GF-D8 (cell line): ENCODE measurements at places on chromosomes 7 and 10.

DNA sequence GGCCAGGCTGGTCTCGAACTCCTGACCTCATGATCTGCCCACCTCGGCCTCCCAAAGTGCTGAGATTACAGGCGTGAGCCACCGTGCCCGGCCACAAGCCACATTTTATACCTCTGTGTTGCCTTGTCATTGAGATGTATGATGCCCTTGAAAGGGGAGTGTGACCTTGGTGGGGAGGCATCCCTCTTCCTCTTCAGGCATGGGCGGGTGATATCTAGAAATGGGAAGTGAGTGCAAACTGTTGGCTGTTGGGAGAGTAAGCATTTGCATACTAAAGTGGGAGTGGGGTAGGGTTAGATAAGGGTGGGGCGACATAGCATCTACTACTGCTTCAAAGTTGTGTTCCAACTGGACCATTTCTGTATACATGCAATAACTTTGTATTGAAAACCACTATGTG is 20.1 kb downstream of the RP9 start:
- no peak for DNase-seq

- DNase-seq: no peak
Observed at GRCh38 chr10:86387178-86387794, 20.7 kb upstream of the GRID1 start.

- DNase-seq: no peak
Observed at GRCh38 chr10:37930423-37930822, 46.0 kb downstream of the ZNF25 start.

DNA sequence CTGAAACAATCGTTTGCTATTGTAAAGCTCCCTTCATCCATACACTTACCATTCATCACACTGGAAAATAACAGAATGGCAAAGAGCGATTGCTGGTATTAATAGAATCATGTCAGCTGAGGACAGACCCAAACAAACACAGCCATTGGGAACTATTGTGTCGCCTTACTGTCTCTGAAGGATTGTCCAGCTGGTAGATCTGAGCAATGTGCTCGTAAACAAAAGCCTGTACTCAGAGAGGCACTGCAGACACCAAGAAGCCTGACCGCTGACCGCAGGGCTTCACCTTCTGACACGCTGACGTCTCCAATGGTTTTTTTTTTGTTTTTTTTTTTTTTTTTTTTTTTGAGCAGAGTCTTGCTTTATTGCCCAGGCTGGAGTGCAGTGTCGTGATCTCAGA is 151.0 kb upstream of the FRMD4A start:
- DNase-seq: no peak

DNA sequence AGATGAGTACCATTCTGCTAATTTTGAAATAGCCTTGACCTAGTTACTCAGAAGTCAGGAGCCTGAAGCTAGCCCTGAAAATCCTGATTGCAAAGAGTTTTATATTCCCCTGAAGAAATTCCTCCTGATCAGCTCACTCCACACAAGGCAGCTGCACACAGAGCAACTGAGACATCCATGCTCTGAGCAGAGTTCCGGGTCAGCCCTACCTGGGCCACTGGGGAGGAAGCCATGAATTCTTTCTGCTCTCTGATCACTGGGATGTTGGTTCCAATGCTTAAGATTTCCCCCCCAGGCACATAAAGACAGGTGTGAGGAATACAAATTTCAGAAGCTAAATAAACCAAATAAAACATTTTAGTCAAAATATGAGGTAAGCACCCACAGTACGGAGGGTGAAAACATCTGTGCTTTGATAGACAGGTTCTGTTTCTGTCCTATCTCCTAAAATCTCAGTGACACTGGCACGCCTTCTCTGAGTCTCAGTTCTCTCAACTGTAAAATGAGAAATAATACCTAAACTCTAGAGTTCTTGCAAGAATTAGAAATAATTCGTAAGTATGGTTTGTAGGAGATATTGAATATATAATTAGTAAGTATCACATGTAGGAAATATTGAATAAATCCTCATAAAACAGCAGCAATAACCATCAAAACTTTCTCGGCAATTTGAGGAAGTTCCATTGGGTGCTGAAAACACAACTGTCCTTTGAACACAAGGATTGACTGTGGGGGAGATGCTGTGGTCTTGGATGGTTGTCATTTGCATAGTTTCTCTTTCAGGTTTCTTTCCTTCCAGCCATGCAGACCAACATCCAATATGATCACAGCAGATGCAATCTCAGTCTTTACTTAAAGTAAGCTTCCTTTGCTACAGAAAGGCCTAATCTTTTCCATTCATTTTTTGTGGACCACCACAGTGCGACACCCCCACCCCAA is 133.0 kb upstream of the TNS3 start:
- DNase-seq: no peak

- DNase-seq: no peak
Observed at GRCh38 chr10:71569775-71570588, 149.6 kb downstream of the C10orf105 start.

- no peak for DNase-seq
Observed at GRCh38 chr7:92769394-92769699, 67.0 kb downstream of the CDK6 start.

GRCh38 chr7:121034929-121035328 is 46.4 kb downstream of the CPED1 start:
- no peak for DNase-seq

- no peak for DNase-seq
Observed at GRCh38 chr7:74070619-74070921, 13.0 kb upstream of the LIMK1 start.

- no peak for DNase-seq
Observed at GRCh38 chr7:155991470-155991869, 179.2 kb upstream of the SHH start.

- no peak for DNase-seq
Observed at GRCh38 chr10:51313773-51314478, 239.6 kb downstream of the PRKG1 start.
